DMS153 (cell line): ENCODE measurements at places on chromosomes 4 and X.

DNA sequence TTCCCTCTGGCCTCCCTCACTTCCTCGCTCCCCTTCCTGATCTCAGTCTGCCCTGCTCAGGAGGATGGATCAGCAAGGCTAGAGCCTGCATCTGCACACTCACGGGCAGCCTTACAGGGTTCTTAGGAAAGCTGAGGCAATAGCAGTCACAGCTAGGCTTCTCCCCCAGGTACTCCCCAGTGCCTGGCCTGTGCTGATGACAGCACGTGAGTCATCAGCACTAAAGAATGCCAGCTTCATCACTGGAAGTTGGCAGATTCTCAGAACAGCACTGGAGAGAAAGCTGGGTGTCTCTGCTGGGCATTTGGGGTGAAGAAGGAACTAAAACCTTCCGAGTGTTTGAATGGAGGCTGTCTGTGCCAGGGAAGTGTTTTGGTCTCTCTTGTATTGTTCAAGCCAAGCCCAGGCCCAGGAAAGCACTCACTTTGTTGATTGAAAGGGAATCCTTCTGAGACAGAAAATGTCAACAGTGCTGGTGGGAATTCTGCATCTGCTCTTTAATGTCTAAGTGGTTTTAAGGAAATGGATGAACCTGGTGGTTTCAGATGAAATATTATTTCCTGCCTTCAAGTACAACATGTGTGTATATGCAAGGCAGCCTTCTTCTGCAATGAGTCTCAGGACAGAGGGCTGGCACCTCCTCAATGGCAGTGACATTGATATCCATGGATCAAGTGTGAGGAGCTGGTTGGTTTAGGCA lies 73.0 kb upstream of the SCOC start:
- DNase-seq = no peak

- no peak for DNase-seq
Measured at GRCh38 chr4:174874898-174875297, 43.3 kb upstream of the ADAM29 start.

- no peak for DNase-seq
Measured at GRCh38 chr4:56880572-56880971, 27.1 kb upstream of the REST start.

DNA sequence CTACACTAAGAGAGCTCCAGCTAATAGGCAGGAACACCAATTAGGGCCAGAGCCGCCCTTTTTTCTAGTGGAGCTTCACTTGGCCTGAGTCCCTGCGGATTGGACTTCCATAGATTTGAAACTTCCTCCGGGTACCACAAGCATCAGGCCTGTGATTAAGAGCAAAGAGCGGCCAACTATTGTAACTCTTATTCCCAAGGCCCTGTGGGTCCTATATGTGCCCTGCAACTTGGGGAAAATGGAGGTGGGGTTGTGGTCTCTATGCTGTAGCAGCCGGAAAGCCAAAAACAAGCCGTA lies at the start of gene NCBP2L:
Gene NCBP2L (plus strand): TSS at position 198 of the 297 bp plus-strand sequence. CDS start 16,488 bp downstream, outside the sequence.
- no peak for DNase-seq

DNA sequence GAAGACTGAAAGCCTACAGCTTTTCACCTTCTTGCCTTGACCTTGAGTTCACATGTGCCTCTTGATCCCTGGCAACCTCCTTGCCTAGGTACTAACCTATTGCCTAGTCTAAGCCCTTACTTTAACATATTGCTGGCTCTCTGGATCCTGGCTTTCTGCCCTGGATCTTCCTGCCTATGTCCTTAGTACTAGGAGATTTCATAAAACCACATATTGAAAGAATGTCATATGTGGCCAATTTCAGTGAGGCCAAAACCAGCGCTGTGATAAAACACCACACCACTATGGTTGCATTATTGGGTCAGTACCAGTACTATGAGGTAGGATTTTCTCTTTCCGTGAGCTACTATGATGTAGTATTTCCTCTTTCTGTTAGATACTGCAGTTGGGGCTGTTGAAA lies 80.4 kb downstream of the CT47B1 start:
- no peak for DNase-seq

GRCh38 chrX:27307546-27307945 lies 155.6 kb downstream of the PPP4R3C start:
- DNase-seq = peak; percentile 24

DNA sequence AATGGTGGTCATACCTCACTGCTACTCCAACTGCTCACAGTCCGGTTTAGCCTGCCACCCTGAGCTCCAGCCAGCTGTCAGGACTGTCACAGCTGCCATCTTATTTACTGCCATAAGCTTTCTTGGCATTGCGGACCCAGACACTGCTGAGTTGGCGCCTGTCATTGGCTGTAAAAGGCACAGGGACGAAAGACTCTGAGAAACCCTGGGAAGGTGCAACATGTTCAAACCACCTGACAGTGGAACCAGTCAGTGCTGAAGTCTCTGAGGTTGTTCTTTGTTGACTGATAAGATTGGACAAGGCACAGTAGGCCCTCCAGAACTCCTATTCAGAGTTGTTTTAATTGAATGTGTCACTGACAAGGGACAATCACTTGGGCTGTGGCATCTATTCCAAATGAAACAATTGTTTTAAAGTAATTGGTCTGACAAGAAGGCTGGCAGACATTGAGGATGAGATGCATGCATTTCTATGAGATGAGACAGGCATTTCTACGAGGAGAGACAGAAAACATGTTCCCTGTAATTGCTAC lies 927.8 kb downstream of the STPG2 start:
- no peak for DNase-seq

DNA sequence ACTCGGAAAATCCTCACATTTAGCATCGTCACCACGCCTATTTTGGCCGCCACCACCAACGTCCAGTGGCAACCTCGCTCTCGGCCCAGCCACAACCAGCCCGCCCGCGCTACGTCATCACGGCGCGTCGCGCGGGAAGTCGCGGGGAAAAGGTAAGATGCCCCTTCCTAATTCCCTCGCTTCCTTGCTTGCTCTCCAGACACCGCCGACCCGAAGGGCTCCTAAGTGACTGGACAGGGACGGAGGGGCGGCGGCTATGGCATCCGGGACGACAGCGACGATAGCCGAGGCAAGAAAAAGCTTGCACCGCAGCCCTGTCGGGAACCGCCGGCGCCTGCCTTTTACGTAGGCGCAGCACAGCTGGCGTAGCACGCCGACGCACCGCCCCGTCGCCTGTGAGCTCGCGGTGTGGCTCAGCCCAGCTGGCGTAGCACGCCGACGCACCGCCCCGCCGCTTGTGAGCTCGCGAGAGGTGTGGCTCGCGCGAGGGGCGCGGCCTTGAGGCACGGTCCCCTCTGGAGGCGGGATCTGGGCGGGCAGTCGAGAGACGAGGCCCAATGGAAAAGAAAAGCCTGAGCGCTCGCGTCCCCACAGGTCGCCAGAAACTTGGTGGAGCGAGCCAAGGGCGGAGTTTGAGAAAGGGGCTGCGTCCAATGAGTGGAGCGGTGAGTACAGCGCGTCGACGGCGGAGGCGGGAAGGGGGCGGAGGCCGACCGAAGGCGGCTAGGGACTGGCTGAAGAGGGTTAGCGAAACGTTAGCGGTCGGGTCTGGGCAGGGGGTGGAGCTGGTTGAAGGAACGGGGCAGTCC lies at the start of gene HDAC6:
Gene HDAC6 (plus strand): TSS at position 788 of the 809 bp plus-strand sequence. CDS start 626 bp downstream, outside the sequence.
- DNase-seq = peak; percentile 97

- DNase-seq = no peak
Measured at GRCh38 chr4:19774690-19775256, 476.9 kb upstream of the SLIT2 start.

GRCh38 chr4:77990456-77990855 lies 66.7 kb upstream of the FRAS1 start:
- DNase-seq = no peak

DNA sequence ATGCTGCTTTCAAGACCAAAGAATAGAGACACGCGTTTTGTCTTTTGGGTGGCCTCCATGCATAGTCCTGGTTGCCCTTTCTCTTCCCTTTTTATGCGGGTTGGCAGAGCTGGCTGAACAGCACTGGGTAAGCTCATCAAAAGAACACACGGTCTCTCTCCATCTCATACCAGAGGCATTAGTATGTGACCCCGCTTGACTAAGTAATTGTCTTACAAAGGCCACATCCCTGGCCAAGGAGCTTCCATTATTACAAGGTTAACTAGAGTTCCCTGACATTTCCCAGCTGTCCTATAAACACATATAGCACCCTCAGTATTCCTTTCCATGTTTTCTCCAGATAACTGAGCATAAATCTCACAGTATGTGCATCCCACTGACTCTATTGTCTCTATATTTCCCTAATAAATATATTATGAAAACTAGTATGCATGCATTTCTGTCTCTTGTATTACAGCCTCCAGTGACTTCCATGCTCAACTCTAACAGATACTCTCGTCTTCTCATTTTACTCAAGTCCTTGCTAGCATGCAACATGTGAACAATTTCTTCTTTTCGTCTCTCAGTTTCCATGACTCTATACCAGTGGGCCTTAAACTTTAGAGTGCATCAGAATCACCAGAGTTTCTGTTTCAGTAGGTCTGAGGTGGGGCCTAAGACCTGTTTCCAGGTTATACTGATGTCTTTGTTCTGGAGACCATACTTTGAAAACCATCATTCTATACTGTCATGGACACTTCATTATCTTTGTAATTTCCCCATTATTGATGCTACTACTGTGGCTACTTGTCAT lies 247.7 kb upstream of the ARSJ start:
- DNase-seq = no peak

DNA sequence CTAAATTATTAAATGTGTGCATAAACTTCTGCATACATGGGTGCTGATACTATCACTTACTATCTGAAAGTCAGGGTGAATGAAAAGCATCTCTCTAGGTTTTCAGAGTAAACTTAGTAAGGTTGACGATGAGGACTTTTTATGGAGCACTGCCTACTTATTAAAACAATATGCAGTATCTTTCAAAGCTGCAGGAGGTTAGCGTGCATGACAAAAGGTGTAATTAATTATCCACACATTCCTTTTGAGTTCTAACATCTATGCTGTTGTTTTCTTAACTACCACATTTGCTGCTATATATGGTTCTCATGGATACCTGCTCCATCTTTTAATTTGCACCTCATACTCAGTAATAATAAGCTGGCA lies 256.2 kb downstream of the FSTL5 start:
- no peak for DNase-seq

DNA sequence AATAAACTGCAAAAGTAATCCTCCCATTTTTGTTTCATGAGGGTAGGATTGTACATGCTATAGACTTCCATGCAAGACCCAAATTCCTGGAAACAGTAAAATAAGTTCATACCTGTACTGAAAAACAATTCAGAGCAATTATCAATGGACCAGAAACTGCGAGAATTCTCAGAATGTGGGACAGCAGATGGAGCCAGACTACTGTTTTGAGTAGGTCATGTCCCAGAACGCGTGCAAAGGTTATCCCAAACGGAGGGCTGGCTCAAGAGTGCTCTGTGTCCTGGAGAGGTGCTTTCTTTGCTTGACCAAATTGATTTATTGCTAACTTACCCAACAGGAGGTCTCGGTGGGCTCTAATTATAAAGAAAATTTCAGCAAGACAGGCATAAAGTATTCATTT lies 1.7 kb upstream of the MAGEH1 start:
- DNase-seq = no peak

DNA sequence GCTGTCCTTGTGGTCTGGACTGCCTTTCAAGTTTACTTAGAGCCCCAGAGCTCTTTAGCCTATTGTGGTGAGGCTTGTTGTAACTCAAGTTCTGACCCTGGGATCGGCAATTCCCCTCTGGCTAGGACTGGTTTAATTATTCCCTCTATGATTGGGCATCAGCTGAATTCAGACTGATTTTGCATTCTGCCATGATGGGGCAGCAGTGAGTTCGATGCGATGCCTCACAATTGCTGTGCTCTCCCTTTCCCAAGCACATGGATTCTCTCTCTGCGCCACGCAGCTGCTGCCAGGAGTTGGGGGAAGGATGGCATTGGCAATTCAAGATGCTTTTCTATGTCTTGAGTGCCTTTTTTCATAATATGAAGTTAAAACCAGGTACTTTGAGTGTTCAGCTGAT lies 327.8 kb upstream of the CXorf51B start:
- DNase-seq = no peak

GRCh38 chr4:56909086-56909894 lies 1.6 kb downstream of the REST start:
- no peak for DNase-seq

DNA sequence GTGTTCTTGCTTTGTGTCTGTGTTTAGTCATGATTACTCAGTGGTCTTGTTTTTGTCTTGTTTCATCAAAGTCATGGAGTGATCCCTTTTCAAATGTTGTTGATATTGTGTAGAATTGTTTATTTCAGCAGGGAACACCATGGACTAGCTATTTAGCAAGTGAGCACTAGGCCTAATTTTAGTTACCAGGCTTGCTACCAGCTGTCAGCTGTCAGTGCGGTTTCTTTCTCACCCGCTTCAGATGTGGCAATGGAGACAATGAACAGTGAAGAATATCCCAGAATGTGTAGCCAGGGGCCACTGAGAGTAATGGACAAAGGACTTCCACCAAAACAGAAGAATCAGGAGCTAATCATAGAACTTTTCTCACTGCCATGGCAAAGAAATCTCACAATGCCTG lies 432.8 kb upstream of the FMR1 start:
- no peak for DNase-seq

GRCh38 chr4:159026329-159026728 lies 76.5 kb upstream of the RAPGEF2 start:
- no peak for DNase-seq

DNA sequence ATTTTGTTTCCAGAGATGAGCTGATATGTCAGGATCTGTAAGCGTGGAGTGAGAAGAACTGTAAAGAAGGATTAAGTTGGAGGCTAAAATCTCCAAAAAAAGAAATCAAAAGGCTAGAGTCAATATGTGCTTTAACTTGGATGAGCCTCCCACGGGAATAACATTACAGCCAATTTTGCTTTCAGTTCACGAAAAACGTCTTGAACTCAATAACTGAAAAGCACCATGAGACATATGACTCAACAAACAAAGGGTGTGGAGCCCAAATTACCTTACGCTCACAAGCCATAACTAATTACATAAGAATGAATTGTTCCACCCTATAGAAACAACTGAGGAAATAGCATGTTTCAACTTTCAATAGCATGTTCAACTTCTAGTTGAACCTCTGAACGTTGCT lies 22.3 kb downstream of the TMPRSS11D start:
- no peak for DNase-seq

GRCh38 chrX:139826065-139827044 lies 106.5 kb downstream of the ATP11C start:
- no peak for DNase-seq

DNA sequence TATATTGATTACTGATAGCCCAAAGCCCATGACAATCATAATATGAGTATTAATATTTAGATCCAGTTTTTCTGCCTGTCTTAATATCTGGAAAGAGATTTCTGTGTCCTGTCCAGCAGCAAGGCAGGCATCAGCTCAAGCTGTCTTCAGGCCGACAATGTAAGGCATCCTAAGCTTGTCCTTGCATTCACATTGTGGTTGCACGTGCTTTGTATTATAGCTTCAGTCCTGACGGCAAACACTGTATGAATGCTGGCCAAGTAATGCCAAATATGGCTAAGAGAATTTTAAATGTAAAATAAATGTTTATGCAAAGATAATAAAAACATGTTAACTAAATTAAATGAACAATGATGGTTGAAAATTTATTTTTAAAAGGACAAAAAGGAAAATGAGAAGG lies 255.7 kb upstream of the RPS6KA3 start:
- DNase-seq = no peak

- no peak for DNase-seq
Measured at GRCh38 chr4:113882668-113883067, 96.8 kb downstream of the ARSJ start.

GRCh38 chr4:177008836-177009501 lies 216.2 kb upstream of the VEGFC start:
- DNase-seq = no peak
